ENCODE measurements at places on chromosomes 6 and 20.

GRCh38 chr6:79656134-79656533, 25.0 kb downstream of the SH3BGRL2 start:
- DNase-seq: no peak

DNA sequence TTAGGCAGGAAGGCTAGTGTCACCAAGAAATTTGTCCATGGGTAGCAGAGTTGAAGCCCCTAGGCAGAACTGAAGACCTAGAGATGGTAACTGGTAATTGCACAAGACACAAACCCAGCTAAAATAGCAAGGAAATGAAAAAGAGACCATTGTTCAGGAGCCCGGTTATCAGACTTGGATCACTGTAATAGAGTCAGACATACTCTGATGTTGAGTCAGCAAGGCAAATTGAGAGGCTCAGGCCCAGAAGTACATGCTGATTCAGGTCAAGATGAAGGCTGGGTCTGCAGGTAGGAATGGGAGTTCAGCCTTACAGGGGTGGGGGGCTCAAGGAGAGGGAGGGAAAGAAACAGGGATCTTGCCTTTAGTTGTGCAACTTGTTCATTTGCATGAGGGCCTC, 6.5 kb upstream of the TMEM242 start:
- DNase-seq: no peak

- DNase-seq: no peak
Measured at GRCh38 chr6:168383062-168383854, 57.7 kb upstream of the SMOC2 start.

GRCh38 chr20:62587757-62588402, 54.4 kb upstream of the SLCO4A1 start:
- no peak for DNase-seq

GRCh38 chr6:36964349-36964748, 9.8 kb downstream of the PI16 start:
- DNase-seq: no peak

GRCh38 chr6:43061861-43062260, 2.4 kb downstream of the KLC4 start:
- DNase-seq: no peak

DNA sequence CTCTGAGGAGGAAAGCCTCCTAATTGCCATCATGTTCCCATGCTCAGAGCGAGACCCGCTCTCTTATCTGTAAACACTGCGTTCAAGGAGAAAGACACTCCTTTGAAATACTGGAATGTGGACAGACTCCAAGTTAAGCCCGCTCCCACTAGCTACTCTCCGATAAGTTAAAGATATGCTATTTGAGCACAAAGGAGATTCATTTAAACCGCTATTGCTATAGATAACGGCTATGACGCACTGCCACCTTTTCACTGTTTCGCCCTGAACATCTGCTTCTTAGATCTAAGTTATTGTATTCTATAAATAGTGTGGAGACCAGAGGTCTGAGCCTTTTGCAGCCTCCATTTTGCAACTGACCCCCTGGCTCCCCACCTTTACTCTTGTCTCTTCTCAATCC, 82.3 kb downstream of the GPX5 start:
- no peak for DNase-seq

DNA sequence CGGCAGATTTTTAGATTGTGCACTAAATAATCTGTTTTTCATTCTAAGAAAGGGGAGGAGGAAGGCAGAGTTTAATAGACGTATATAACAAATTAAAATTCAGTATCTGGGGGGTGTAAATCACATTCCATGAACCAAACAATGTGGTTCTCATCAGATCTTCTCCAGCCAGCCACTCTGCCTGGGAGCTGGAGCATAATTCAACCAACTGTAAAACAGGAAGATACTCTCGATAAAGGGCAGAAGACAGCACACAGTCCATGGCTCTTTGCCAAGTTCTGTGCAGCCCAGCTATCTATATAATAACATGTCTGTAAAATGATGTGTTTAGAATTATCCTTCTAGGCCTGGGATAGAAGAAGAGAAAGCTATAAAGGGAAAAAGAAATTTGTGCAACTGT, 289.9 kb upstream of the ZFP64 start:
- DNase-seq: no peak

DNA sequence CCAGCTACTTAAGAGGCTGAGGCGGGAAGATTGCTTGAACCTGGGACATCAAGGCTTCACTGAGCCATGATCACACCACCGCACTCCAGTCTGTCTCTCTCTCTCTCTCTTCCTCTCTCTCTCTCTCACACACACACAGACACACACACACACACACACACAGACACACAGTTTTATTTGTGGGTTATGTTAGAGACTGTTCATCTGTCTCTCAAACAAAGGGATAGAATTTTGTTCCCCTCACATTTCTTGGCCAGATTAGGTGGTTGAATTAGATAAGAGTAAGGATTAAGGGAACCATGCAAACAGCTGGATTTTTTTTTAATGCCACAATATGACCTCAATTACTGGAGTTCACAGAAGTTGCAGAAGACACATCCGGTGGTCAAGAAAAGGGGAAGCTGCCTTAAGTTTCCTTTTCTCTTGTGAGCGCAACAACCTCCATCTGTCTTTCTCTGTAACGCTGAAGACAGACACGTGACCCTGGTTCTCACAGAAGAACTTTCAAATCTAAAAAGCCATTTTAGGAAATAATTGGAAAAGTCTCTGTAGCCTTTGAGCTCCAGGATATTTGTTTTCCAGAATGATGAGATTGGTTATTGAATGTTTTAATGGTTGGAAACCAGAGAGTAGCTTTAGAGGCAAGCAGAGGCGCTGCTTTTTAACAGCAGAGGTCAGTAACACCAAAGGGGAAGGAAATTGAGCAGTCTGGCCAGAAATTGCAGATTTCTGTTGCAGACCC, 32.9 kb upstream of the LGSN start:
- peak; percentile 3 for DNase-seq

DNA sequence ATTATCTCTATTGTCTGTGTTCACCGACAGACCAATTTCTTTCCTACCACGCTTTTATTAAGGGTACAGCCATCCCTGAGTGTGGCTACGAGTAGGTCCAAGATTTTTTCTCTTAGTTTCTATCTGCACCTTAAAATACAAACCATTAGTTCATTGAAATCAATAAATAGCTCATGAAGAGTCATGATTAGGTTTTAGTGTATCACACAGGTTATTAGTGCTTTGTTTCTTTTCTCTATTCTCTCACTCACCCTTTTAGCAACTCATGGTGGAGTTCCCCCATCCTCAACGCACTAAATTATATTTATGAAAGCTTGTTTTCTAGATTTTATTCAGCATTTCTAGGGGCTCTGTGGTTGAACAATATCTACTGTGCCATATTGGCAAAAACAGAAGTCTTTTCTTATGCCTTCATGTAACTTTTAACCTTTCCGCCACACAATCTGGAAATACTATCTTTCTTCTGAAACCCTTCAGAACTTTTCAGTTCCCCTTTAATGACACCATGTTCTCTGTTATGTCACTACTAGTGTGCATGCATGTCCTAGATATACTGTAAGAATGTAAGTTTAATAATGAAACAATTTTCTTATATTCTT, 128.2 kb upstream of the LAMA2 start:
- no peak for DNase-seq
